ENCODE measurements at places on chromosomes 7 and 10.

- DNase-seq = no peak
Observed at GRCh38 chr7:23003505-23004246, 10.3 kb downstream of the HYCC1 start.

DNA sequence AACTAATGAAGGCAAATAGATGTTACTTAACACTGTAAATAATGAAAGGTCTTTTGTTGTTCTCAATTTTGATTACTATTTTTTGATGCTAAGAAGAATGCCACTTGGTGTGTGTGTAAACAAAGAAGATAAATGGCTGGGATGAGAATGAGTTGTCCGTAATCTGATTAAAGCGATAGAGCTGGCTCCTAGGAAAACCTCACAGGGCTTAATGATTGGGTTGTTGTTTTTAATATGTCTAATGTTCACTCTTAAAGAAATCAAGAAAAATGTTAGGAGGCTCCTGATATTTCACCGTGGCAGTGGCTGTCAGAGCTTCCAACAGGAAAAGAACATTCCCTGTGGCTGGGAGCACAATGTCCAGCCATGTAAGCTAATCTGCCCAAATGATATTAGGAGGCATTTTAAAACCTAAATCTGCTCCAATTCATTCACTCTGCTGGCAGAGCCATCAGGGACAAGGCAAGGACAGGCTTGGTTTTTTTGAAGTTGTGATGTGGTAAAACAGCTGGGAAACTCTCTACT, 243.9 kb downstream of the SNX10 start:
- DNase-seq = no peak

- no peak for DNase-seq
Observed at GRCh38 chr7:27546610-27547009, 116.1 kb downstream of the HIBADH start.

GRCh38 chr10:46547541-46548497, 8.6 kb downstream of the GPRIN2 start:
- DNase-seq = no peak

DNA sequence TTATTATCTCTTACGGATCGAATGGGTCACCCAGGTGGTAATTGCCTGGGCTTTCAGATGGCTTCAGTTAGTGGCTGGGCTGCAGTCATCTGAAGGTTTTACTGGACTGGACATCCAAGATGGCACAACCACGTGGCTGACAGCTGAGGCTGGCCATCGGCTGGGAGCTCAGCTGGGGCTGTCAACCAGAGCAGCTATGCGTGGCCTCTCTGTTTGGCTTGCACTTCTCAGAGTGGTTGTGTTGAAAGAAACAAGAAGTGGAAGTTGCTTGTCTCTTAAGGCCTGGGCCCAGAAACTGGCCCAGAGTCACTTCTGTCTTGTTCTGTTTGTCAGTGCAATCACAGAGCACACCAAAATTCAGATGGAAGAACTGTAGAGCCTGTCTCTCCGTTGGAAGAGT, 5.7 kb upstream of the GDI2 start:
- DNase-seq = no peak

DNA sequence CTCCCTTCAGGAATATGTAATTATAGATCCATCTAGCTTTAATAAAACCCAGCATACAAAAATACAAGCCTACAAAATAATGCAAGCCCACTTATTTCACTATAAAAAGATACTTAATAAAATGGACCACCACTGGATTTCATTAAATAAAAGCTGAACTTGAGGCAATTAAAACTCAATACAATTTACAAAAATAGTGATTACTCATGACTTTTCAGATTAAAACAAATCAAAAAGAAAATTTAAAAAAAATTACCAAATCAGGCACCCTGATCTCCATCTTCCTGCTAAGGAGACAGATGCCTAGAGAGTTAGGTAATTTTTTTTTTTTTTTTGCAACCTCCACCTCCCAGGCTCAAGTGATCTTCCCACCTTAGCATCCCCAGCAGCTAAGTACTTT, 41.8 kb downstream of the PRTFDC1 start:
- DNase-seq = no peak

GRCh38 chr10:30527623-30528428, 93.8 kb downstream of the MAP3K8 start:
- no peak for DNase-seq

DNA sequence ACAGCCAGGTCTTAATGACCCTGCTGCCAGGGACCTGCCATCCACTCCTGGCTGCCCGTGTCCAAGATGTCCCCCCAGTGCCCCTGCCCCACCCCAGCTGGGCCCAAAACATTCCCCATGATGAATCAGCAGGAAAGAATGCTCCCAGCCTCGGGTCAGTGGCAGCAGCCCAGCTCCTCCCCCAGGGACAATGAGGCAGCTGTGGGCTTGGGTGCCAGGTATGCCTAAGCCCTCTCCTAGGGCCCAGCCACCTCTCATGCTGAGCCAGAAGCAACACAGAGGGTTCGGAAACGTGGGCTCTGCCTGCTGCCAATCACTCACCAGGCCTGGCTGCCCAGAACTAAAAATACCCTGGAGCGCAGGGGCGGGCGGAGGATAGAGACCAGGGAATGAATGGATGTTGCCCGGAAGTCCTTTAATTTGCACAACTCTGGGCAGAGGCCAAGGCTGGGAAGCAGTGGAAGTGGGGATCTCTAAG, 1.5 kb upstream of the LOXL4 start:
- no peak for DNase-seq

- DNase-seq = no peak
Observed at GRCh38 chr10:76401006-76401405, 969.6 kb downstream of the LRMDA start.

DNA sequence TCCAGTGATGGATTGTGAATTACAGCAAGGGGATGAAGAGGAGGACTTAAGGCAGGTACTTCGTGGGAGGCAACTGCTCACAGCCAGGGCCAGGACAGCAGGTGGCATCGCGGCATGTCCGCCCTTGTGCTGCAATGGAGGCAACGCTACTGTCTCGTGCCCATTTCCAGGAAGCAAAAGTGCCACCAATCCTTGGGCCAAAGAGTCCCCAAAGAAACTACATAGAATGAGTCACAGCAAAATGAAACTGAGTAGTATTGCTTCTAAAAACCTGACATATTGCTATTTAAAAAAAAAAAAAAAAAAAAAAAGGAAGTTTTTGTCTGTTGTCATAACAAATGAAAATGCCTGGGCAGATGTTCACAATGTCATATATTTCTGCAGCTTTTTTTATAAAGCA, 46.6 kb downstream of the RSU1 start:
- DNase-seq = no peak

DNA sequence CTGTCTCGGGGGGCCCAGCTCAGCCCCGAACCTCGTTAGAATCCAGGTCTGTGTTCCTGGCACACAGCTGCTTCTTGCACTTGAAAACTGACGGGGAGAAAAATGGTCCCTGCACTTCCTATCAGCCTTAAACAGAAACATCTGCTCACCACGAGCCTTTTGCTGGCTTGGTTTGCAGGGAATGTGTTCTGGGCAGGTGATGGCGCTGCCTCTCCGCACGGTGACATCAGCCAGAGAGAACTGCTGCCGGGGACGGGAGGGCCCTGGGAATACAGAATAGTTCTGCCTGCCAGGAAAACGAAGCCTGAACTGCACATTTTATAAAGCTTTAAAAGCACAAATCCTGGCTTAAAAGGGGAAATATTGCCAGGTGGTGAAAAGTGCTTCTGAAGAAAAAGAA, 622.5 kb downstream of the TYW1 start:
- DNase-seq = no peak

DNA sequence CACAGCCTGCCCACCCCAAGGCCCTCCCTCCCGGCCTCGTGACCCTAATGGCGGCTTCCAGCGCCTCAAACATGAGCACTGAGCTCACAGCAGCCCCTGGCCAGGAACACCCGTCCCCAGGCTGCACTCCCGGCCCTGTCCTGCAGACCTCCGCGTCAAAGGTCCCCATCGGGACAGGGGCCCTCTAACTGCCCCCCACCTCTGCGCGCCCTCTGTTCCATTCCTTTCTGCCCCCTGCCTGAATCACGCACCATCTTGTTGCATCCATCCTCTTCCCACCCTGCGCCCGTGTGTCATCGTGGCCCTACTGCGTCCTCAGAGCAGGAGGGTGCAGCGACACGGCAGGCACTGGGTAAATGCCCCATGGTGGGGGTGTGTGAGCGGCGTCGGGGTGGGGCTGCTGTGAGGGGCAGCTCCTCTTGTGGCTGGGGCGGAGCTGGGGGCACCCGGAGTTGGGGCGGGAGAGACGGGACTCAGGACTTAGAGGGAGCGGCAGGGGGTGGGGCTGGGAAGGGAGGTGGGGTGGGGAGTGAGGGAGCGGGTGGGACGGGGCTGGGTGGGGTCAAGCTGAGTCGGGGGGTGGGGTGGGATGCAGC, 13.4 kb downstream of the SLC29A4 start:
- no peak for DNase-seq

DNA sequence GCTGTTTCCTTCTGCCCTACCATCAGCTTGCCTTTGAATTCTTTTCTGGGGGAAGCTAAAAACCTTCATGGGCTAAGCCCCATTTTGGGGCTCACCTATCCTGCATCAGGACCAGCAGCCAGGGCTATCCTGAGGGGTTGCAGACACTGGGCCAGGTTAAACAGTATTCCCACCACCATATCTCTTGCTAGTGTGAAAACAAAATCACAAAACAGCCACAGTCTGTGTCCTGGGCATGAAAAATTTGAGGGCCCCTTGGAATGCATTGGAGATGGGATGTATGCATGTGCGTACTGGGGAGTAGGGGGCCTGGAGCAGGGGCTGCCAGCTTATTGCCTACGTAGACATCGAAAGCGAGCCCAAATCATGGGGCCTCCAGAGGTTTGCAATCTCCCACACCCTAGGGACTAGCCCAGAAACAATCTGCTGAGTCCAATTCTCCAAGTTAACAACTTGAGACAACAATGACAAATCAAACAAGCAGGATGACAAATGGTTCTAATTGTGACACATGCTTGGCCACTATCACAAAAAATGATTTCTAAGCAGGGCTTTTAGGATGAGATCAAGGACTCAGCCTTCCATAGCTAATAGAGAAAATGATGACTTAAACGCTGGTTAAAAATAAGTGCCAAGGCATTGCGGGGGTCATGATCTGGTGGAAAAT, 557.1 kb downstream of the KCNMA1 start:
- DNase-seq = no peak

GRCh38 chr7:16044645-16045044, 358.2 kb upstream of the MEOX2 start:
- DNase-seq = no peak

DNA sequence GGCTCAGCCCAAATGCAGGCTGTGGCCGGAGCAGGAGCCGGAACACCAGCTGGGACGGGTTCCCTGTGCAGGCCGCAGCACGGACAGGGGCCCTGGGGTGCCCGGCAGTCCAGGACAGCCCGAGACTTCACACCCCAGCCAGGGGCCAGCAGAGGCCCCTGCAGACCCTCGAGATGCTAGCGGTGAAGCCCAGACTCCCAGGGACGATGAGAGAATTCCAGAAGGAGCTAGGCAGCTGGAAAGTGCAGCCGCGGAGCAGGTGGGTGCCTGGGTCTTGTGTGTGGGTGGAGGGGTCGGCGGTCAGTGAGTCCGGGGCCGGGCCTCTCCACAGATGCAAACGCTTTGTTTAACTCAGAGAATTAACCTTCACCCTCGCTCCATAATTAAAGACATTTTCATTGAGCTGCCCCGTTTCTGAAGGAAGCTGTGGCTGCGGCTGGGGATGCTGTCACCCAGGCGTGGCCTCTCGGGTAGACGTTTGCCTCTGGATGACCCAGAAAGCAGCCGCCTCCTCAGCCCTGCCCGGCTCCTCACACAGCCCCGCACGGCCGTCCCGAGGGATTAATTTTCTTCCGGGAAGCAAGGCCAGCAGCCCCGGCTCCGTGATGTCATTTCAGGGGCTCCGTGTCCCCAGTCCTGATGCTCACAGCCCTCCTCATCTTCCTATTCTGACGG, 26.5 kb downstream of the KNDC1 start:
- no peak for DNase-seq

DNA sequence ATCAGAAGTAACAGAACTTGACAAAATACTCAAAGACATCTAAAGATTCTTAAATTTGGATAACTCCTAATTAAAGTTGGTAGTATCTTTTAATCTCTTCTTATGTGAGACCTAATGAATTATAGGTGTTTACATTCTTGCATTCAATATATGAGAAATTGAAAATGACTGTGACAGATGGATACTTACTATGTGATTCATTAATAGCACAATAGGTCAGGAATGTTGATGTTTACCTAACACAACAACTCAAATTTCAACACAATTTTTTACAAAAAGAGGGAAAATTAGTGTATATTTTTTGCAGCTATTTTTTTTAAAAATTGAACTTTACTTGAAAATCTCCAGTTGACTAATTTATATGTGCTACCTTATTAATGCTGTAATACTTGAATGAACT, 31.7 kb upstream of the MCU start:
- DNase-seq = no peak

- DNase-seq = no peak
Observed at GRCh38 chr10:47369251-47369894, 14.7 kb downstream of the ZNF488 start.

DNA sequence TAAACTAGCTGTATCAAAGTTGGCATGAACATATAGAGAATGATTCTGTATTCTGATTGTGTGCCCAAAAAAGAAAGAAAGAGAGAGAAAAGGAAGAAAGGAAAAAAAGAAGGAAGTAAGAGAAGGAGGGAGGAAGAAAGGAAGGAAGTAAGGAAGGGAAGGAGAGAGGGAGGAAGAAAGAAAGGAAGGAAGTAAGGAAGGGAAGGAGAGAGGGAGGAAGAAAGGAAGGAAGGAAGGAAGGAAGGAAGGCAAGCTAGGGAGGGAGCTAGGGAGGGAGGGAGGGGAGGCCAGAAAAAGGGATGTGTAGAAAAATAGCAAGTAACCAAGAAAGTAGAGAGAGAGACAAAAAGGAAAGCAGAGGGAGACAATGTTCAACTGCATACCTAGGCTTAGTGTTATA, 60.7 kb upstream of the TARP start:
- DNase-seq = no peak

DNA sequence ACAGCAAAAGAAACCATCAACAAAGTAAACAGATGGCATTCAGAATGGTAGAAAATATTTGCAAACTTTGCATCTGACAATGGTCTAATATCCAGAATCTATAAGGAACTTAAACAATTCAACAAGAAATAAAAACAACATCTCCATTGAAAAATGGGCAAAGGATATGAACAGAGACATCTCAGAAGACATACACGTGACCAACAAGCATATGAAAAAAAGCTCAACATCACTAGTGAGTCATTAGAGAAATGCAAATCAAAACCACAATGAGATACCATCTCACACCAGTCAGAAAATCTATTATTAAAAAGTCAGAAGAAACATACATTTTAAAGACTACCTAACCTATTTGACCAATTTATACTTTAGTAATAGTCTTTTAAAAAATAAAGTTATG, 571.3 kb upstream of the NRG3 start:
- DNase-seq = no peak

DNA sequence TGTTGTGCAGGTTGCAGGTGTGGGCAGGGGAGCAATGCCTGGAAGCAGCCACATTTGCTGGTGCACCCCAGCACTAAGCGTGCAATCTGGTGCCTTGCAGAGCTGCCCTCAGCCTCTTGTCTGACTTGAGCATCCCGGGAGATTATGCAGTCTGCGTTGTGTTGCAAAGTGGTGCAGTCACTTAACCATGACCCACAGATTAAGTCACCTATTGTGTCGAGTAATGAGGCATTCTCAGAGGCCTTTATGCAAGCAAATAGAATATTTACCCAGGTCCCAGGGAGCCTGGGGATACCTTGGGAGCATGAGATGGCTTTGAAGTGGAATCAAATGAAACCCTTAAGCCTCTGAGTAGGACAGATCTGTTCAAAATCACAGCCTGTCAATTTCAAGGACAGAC, 529.0 kb downstream of the TYW1 start:
- DNase-seq = no peak

GRCh38 chr10:23314835-23315239, 29.8 kb downstream of the C10orf67 start:
- DNase-seq = peak; percentile 61

Measured in CD4-positive, alpha-beta T cell treated with Interleukin-6 at 100 ng/mL for 8 hours (primary cell).